Skeletal muscle tissue (tissue), 5 donors: ENCODE measurements at places on chromosomes 6 and 20. TPM values are rescaled to one million over a fixed set of nuclear protein-coding genes. Genes with fewer than 3 reads are reported as not detected.

TBX18 gene
- 22.4 TPM for total RNA-seq

SLC22A3 gene
- total RNA-seq, result 8.4 TPM

ZCCHC3 gene
- 39.1 TPM for total RNA-seq

TDRD6 gene
- 0.52 TPM for total RNA-seq

HNF4A gene
- total RNA-seq, result not detected

EDN1 gene
- 6.8 TPM for total RNA-seq

FAM217A gene
- not detected for total RNA-seq

ASIP gene
- 1.0 TPM for total RNA-seq
